ENCODE measurements at places on chromosomes 13 and 19. TPM values are rescaled to one million over a fixed set of nuclear protein-coding genes. Genes with fewer than 3 reads are reported as not detected.

- no peaks in the 10 kb centered on the region for H3K36me3 ChIP-seq
- DNase-seq, result no peak
- peaks cover 4% of the 10 kb centered on the region for H3K4me1 ChIP-seq
- no peak overlapping the region for H3K27ac ChIP-seq
Observed at GRCh38 chr19:44607049-44607448, 6.3 kb upstream of the IGSF23 start.

DNA sequence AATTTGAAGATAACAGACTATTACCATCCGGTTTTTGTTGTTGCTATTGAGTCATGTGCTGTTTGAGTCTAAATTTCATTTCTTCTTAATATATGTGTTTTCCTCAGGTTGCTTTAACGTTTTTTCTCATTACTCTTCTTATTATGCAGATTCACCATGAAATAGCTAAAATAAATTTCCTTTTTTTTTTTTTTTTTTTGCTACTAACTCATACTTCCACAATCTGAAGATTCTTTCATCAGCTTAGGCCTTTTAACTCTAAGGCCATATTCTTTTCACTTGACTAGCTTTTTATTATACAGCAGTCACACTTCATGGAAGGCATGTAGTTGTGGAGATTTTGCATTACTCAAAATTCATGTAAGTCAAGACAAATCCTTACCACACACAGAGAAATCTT, 23.9 kb upstream of the RCBTB2 start:
- no peaks in the 10 kb centered on the region for H3K36me3 ChIP-seq
- DNase-seq, result no peak
- no peak overlapping the region for H3K4me3 ChIP-seq
- no peaks in the 10 kb centered on the region for H3K4me1 ChIP-seq
- H3K27ac ChIP-seq, result no peak overlapping the region
- no peaks in the 10 kb centered on the region for H3K27me3 ChIP-seq

- peaks cover 33% of the 10 kb centered on the region for H3K27me3 ChIP-seq
- H3K4me3 ChIP-seq, result no peak overlapping the region
- H3K36me3 ChIP-seq, result no peaks in the 10 kb centered on the region
- no peak for DNase-seq
- H3K27ac ChIP-seq, result no peak overlapping the region
- H3K4me1 ChIP-seq, result no peaks in the 10 kb centered on the region
Observed at GRCh38 chr13:112210371-112210770, 143.4 kb downstream of the SOX1 start.

DNA sequence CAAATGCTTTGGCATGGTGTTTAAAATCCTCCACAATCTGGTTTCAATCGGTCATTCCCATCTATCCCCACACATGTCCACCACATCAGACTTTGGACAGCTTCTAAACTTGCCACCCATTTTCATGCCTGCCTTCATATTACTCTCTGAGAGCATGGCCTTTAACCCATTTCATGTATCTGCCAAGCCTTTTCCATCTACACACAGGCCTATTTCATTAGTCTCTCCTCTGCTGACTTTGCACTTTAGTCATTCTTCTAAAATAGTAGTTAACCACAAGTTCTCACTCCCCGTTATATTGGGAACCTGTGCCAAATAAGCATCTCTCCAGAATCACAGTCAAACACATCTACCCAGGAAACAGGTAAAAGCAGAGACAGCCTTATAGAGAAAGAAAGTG, 142.2 kb downstream of the MZT1 start:
- no peak overlapping the region for H3K4me3 ChIP-seq
- H3K36me3 ChIP-seq, result no peaks in the 10 kb centered on the region
- DNase-seq, result no peak
- H3K27ac ChIP-seq, result no peak overlapping the region
- H3K4me1 ChIP-seq, result no peaks in the 10 kb centered on the region
- H3K27me3 ChIP-seq, result no peaks in the 10 kb centered on the region

DNA sequence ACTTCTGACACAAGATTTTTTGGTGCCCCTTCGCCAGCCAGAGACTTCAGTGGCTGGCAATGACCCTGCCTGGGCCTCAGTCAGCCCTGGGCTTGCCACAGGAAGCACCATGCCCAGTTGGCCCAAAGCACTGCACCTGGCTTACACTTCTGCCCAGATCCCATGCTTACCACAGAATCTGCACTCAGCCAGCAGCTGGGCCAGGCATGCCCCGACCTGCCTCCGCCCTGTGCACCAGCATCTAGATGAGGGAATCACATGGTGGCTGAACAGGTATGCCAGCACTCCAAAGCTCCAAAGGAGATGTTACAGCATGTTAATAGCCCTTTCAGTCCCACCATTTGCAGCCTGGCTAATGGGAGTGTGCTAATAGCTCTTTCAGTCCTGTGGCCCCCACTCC, 690.9 kb downstream of the SLITRK6 start:
- no peaks in the 10 kb centered on the region for H3K36me3 ChIP-seq
- no peak overlapping the region for H3K27ac ChIP-seq
- H3K4me3 ChIP-seq, result no peak overlapping the region
- no peaks in the 10 kb centered on the region for H3K27me3 ChIP-seq
- no peak for DNase-seq
- H3K4me1 ChIP-seq, result no peaks in the 10 kb centered on the region

DNA sequence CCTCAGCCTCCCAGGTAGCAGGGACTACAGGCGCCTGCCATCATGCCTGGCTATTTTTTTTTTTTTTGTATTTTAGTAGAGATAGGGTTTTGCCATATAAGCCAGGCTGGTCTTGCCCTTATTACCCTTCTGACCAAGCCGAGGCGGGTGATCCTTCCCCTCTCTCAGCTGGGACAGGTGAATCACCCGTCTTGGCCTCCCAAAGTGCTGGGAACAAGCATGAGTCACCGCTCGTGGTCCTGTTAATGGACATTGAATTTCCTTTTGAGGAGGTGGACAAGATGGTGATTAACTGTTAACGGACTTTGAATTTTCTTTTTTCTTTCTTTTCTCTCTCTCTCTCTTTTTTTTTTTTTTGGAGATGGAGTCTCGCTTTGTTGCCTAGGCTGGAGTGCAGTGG, 10.6 kb downstream of the CD70 start:
- H3K4me3 ChIP-seq, result no peak overlapping the region
- H3K27ac ChIP-seq, result no peak overlapping the region
- H3K27me3 ChIP-seq, result peaks cover under 1% of the 10 kb centered on the region
- H3K36me3 ChIP-seq, result no peaks in the 10 kb centered on the region

DNA sequence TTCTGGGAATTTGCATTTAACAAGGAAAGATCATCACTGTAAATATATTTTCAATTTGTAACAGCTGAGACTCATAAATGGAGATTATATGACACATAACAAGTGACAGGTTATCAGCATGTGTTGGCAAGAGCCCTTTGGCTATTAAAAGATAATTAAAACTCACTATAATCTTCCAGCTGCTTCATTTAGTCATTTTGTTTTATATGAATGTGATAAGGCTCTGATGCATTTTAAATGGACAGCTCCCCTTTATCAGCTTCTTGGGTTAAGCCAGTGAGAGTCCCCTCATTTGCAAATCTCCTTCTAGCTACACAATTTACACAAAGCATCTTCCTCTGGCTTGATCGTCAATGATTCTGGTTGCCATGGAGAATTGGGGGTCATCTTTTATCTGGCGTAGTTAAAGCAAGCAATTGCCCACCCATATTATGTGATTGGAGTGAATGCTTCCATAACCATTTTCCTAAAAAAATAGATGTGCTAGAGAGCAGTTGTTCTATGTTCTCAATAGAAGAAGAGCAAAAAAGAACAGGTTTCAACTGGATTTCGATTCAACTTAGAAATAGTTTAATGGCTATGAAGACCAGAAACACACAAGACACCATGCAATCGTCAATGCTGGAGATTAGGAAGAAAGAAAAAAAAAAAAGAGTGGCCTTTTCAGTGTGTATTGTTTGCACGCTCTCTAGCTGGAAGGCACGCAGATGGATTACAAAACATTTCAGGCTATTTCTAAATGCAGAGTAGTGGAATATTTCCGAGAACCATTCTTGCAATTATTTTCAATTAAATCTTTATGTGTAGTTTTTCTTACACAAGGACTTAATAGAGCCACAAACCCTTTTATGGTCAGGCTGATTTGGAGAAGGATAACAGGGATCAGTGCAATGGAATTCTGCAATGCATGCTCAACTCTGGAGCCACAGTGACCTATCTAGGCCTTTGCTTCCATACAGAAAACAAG, 27.4 kb downstream of the STARD13 start:
- no peaks in the 10 kb centered on the region for H3K36me3 ChIP-seq
- peaks cover 23% of the 10 kb centered on the region for H3K4me1 ChIP-seq
- peak overlapping the region; percentile 60 for H3K27ac ChIP-seq
- H3K4me3 ChIP-seq, result no peak overlapping the region
- DNase-seq, result no peak

DNA sequence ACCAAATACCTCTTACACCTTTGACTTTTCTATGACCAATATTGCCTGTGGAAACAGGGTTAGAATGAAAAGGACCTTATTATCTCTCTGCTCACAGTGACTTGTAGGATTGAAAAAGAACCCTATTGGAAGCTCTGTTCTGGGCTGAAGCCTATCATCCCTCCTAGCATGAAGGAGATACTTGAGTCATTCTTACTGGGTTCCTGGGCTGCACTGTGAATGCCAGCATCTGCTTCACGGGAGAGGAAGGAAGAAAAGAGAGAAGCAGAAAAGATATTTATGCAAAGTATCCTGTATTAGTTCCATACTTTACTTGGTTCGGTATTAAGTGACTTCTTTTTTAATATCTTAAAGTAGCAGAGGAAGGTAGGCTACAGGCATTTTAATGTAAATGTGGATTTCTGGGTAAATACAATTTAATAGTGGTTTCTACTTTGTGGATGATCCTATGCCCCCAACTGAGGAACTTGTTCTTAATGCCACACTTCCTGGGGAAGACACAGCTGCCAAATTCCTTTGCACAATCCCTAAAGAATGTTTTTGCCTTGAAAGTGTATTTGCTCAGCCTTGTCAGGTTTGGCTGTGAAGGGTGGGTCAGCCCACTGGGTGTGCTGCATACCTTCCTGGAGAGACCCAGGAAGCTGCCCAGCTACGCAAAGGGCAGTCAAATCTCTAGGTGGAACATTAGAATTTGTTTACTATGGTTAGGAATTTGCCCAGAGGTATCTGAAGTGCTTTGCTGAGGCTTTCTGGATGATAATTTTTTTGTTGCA, 13.7 kb upstream of the SCEL start:
- no peaks in the 10 kb centered on the region for H3K27me3 ChIP-seq
- no peaks in the 10 kb centered on the region for H3K4me1 ChIP-seq
- H3K4me3 ChIP-seq, result no peak overlapping the region
- no peaks in the 10 kb centered on the region for H3K36me3 ChIP-seq

DNA sequence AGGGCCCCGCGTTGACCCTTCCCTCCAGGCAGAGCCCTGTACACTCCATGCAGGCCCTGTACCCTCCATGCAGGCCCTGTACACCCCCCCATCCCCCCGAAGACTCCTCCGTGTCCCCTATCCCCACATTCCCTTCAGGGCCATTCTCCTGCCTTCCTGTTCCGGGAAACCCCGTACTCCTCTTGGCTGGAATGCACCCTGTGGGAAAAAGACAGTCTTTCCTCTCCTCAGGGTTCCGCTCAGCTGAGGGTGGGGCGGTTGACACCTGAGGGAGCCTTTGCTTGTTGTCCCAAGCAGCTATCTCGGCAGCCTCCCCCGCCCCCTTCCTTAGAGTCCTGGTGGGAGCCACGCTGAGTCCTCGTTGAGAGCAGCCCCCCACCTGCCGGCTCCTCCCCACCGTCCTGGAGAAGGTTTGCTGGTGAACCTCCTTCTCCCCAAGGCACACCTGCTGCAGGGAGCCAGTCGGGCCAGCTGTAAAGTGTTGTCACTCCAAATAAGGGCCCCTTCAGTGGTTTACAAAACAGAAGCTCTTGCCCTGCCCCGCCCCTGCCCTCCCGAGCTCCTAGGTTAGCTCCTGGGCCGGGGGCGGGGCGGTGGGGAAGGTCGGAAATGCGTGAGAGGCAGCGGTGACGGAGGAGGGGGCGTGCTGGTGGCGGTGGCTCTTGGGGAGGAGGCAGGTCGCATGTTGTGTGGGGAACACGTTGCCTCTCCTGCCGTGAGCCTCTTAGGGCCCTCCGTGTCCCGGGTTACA, 1.5 kb downstream of the GNA11 start:
- H3K27me3 ChIP-seq, result no peaks in the 10 kb centered on the region
- peak overlapping the region; percentile 92 for H3K27ac ChIP-seq
- H3K4me1 ChIP-seq, result peaks cover 34% of the 10 kb centered on the region

- no peaks in the 10 kb centered on the region for H3K36me3 ChIP-seq
- H3K4me3 ChIP-seq, result no peak overlapping the region
- peaks cover 4% of the 10 kb centered on the region for H3K4me1 ChIP-seq
- no peak for DNase-seq
- H3K27ac ChIP-seq, result peak overlapping the region; percentile 10
Observed at GRCh38 chr19:2554856-2555255, 78.9 kb downstream of the GADD45B start.

- no peaks in the 10 kb centered on the region for H3K36me3 ChIP-seq
- H3K4me1 ChIP-seq, result no peaks in the 10 kb centered on the region
- H3K27ac ChIP-seq, result no peak overlapping the region
- H3K4me3 ChIP-seq, result no peak overlapping the region
- DNase-seq, result no peak
Observed at GRCh38 chr13:61202042-61202441, 213.6 kb downstream of the PCDH20 start.

DNA sequence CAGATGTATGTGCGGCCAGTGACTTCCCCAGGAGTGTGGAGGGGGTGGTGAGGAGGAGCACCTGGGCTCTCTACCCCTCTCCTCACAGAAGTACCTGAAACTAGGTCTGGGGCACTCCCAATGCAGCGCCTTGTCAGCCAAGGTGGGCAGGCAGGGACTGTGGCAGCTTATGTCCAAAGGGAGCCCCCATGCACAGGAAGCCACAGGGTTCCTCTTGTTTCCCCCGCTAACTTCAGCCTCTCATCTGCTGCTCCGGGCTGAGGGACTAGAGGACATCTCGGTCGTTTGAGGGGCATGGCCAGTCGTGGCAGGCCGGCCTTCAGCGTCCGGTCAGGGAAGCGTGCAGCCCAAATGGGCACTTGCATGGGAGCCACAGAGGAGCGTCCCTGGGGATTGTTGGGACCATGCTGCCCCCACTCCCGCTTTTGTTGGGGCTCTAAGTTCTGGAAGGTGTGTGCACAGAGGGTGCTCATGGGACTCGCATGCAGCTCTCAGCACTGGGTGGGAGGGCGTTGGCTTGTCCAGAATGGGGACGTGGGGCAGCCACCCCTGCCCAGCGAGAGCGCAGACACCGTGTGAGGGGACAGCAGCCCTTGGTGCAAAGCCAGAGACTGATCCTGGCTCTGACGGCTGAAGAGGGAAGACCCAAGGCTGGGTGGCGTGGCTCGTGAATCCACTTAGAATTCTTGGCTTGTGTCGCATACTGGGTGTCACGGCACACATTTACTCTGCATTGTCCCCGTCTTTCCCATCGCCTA, 16.6 kb upstream of the NPAS1 start:
- no peaks in the 10 kb centered on the region for H3K27me3 ChIP-seq
- no peaks in the 10 kb centered on the region for H3K36me3 ChIP-seq
- DNase-seq, result no peak
- H3K4me3 ChIP-seq, result no peak overlapping the region
- H3K27ac ChIP-seq, result no peak overlapping the region

- DNase-seq, result no peak
- no peak overlapping the region for H3K4me3 ChIP-seq
- H3K27me3 ChIP-seq, result peaks cover 21% of the 10 kb centered on the region
- peaks cover 26% of the 10 kb centered on the region for H3K4me1 ChIP-seq
- no peak overlapping the region for H3K27ac ChIP-seq
Observed at GRCh38 chr13:114126789-114127472, 5.5 kb downstream of the RASA3 start.

- peak overlapping the region; percentile 94 for H3K27ac ChIP-seq
- H3K4me1 ChIP-seq, result peaks cover 29% of the 10 kb centered on the region
- no peak overlapping the region for H3K4me3 ChIP-seq
- H3K27me3 ChIP-seq, result no peaks in the 10 kb centered on the region
- DNase-seq, result no peak
- no peaks in the 10 kb centered on the region for H3K36me3 ChIP-seq
Observed at GRCh38 chr13:114065926-114066774, 66.3 kb downstream of the RASA3 start.

Gene DLL3
- 0.16 TPM for total RNA-seq

Gene HSPB6
- total RNA-seq, result 14.2 TPM

Gene PRSS57
- total RNA-seq, result 2.4 TPM

Gene PDX1
- total RNA-seq, result 1.3 TPM

Gene STARD13
- total RNA-seq, result 13.5 TPM

Gene VSTM2B
- 0.47 TPM for total RNA-seq

All from hepatocyte (in vitro differentiated cells).